ENCODE measurements at places on chromosomes 3 and 15.
A peak's percentile ranks its signal among the peaks of the same experiment; 100 is the strongest.

GRCh38 chr15:69990566-69991421, 106.9 kb downstream of the TLE3 start:
- no peak for DNase-seq

DNA sequence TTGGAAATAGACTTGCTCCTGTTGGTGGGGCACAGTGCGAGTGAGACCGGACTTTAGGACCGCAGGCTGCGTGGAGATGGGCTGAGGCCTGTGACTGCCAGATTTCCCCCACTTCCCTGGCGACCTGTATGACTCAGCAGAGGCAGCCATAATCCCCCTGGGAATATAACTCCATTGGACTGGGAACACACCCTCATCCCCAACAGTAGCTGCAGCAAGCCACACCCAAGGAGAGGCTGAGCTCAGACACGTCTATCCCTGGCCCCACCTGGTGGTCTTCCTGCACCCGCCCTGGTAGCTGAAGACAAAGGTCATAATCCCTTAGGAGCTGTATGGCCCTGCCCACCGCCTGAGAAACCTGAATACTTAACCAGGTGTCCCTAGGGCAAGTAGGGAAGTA, 42.6 kb downstream of the DZIP1L start:
- DNase-seq = no peak

DNA sequence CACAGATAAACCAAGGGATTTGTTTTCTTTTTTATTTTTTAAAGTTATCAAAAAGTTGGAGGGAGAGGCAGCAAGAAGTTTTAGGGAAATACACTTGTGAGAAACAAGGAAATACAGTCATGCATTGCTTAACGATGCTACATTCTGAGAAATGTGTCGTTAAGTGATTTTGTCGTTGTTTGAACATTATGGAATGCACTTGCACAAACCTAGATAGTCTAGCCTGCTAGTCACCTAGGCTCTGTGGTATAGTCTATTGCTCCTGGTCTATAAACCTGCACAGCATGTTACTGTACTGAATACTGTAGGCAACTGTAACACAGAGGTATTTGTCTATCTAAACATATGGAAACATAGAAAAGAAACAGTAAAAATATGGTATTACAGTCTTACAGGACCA, 2.0 kb upstream of the NFKBIZ start:
- DNase-seq = no peak

- DNase-seq = no peak
These were observed 4.4 kb downstream of the ATP2B2 start for GRCh38 chr3:10500717-10501663.

DNA sequence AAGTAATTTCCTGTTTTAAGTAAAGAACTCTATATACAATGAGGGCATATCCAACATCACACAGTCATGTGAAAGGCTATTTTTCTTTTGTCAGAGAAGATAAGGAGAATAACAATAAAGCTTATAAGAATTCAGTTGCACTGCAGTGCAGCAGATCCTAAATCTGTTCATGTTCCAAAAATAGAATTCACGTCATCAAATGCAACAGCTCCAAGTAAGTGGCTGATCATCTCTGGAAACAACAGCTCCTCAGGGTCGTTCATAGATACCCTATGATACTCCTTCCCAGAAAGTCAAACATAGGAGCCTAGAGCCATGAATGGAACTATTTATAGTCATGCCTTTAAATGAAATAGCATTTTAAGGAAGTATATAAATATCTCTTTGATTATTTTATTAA, 100.2 kb downstream of the FMN1 start:
- no peak for DNase-seq

GRCh38 chr3:39192490-39193092, at the start of gene XIRP1:
TSS of gene XIRP1 (minus strand) at chr3:39192595. CDS start at chr3:39189445, 3,150 bp downstream.
- no peak for DNase-seq

DNA sequence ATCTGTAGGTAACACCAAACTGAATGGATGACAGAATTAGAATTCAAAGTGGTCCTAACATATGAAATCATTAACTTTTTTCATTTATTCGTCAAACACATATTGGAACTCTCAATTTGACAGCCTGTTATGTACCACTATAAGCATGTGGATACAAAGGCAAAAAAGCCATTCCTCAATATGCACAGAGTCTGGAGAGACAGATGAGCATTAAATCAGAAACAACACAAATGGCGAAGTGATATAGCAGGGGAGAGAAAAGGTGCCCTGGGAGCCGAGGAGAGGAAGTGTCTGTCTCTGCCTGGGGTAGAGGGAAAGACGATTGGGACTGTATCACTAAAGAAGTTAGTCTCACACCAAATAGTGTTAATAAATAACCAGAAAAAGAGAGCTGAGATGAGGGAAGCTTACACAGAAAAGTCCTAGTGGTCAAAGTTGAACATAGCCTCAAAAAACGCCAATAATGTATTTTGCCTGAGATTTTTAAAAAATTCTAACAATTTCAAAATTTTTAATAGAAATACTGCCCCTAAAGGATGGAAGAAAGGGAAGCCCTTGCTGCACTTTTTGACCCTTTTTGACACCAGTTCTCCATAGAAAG, 417.5 kb downstream of the TUSC7 start:
- no peak for DNase-seq

GRCh38 chr3:21446027-21446426, 305.0 kb downstream of the ZNF385D start:
- DNase-seq = no peak

GRCh38 chr15:83585601-83586335, 68.2 kb upstream of the ADAMTSL3 start:
- no peak for DNase-seq

GRCh38 chr15:93312891-93313486, 224.0 kb upstream of the RGMA start:
- no peak for DNase-seq

DNA sequence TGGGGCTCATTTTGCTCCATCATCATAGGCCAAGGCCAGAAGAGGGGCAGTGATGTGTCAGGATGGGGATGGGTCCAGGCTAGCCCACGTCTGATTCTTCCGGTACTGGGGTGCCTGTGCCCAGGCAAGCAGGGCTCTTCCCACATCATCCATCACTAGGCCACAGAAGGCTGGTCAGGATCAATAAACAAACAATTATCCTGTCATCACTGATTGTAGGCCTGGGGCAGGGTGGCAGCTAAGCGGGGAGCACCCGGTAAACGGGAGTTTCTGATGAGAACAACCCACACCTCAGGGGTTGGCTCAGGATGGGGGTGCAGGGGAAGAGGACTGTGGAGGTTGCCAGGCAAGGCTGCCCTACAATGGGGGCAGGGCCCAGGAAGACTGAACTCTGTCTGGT, 18.1 kb upstream of the CACNA2D2 start:
- no peak for DNase-seq

GRCh38 chr3:44323341-44323955, 15.1 kb upstream of the TCAIM start:
- DNase-seq = peak; percentile 30

- DNase-seq = no peak
These were observed 61.9 kb upstream of the STXBP5L start for GRCh38 chr3:120846073-120846472.

DNA sequence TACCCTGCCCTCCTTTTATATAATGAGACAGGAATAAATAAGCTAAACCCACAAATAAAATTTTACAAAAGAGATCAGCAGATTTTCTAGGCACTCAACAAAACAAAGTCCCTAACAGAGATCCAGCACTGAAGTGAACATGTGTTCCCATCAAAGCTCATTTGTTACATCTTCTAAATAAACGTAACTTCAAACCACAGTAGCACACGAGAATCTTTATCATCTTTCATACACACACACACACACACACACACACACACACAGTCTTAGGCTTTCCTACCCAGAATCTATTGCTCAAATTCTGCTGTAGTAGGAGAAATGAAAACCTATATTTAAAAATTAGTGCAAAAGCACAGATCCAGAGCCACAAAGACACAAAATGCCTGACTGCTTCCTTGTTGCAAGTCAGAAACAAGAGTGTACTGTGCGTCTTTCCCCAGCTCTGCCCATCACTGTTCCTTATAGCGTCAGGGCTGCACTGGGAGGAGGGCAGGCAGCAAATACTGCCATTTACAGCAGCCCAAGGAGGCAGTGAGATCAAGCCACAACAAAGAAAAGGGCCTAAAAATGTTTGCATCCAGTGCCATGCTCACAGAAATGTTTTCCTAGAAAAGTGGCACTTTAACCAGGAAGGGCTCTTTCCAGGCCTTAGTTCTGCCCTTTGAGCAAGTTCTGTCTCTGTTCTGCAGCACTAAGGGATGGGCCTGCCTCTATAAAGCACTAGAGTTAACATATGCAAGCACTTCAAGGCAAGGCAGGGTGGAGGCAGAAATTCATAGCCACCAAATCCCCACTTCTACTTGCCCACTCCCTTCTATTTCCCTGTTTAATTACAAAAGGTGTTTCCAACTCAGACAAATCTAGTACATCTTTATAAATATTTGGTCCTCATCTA, 6.0 kb downstream of the IP6K1 start:
- no peak for DNase-seq

- DNase-seq = no peak
These were observed 203.4 kb upstream of the NSMCE3 start for GRCh38 chr15:29472901-29473445.

GRCh38 chr3:61903074-61903473, 341.7 kb downstream of the PTPRG start:
- DNase-seq = no peak

DNA sequence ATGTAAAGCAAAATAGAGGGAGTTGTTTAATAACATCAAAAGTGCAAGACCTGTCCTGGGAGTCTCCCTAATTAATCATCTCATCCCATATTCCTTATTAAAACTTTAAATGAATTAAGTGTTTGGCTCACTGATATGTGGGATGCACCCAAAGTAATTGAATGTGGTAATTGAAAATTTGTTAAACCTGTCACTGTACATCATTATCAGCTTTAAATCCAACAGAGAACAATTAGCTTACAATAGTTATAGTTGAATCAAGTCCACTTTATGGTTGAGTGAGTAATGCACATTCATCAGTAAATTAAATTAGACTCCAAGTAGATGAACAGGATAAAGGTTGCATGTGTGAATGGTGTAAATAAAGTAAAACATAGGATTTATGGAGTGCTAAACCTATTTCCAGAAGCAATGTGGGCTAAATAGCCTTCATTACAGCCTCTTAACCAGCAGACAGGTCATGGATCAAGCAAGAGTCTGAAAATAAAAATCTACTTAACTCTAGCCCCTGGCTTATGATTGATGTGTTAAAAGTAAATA, 608.2 kb upstream of the CCDC54 start:
- DNase-seq = no peak

GRCh38 chr3:192186498-192186897, 540.8 kb downstream of the FGF12 start:
- DNase-seq = no peak

DNA sequence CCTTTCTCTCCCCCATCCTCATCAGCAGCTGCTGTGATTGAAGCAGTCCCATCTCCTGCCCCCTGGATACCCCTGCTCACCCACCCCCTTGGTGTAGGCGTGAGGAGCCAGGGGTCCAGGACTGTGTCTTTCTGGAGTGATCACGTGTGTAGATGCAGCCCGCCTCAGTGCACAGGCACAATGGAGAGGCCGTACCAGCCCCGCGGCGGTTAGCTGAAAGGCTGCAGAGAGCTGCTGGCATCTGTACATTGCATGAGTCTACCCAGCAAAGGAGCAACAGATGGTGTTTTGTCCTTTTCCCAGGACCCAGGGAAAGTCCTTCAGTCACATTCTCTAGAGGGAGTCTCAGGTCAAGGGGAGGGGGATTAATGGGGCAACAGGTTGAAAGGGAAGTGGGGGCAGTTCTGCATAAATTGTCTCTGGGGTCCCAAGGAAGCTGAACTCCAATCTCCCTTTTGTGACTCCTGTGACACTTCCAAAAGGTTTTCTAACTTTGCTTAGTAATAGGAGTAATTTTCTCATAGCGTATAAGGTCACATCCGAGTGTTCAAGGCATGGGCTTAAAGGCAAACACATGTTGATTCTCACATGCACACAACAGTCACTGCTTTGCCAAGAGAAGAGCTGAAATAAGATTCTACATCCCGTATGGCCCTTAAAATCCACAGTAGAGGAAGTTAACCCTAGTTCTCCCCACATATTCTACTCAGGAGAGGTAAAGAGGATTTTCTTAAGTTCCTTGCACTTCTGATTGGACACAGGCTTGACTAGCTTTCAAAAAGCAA, 7.1 kb downstream of the CSPG5 start:
- DNase-seq = no peak

DNA sequence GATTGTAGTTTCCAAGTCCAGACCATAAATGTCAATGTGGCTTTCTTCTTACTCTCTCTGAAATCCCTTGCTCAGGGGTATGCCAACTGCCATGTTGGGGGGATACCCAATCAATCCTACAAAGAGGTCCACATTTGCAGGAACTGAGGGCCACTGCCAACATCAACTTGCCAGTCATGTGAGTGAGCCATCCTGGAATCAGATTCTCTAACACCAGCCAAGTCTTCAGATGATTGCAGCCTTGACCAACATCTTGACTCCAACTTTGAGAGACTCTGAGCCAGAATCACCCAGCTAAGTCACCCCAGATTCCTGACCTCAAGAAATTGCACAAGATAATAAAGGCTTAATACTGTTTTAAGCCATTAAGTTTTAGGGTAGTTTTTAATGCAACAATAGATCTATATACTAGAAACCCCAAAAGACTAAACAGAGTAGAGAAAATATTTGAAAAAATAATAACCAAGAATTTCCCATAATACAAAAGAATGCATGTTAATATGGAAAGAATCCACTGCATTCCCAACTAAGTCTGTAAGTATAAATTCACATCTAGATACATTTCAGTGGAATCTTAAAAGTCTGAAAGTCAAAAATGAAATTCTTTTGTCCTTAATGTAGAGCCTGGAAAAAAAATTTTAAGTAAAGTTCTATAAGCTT, 22.4 kb downstream of the ISG20 start:
- peak; percentile 43 for DNase-seq

DNA sequence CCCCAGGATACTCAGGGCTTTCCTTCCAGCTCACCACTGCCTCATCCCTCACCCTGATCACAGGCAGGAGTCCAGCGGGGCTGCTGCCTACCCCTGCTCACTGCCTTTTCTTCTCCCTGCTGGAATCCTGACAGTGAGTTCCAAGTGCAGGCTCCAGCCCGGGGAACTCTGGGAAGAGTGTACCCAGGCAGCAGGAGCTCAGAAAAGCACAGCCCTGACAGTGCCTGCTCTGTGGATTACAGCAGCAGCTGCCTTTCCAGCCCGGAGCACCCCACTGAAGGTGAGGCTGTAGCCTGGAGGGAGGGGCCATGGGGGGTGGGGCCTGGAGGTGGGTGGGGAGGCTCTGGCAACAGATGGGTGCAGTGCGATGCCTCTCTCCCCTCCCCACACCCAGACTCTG, 6.1 kb upstream of the JMJD7 start:
- no peak for DNase-seq

DNA sequence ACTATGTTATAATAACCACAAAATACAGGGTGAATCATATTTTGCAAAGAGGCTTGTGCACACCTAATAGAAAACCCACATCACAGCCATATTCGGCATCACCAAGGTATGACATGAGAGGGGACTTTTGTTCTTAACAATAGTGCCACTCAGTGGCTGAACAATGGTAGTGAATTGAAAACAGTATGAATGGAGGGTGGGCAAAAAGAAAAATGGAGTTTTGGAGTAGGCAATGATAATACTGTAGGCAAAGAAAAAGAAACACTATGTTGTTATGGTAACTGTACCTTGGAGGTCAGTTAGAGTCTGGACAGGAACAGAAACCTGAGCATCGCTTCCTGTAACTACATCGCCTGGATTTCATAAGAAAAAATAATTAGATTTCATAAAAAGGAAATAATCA, 348.6 kb downstream of the PLCL2 start:
- peak; percentile 29 for DNase-seq

- peak; percentile 36 for DNase-seq
These were observed 870.3 kb downstream of the NAALADL2 start for GRCh38 chr3:175729466-175729865.

Measured in fibroblast of skin of left quadriceps (primary cell).